ENCODE measurements at places on chromosomes 11 and 22.

GRCh38 chr22:49084206-49084605, 743.5 kb downstream of the BRD1 start:
- DNase-seq: no peak

GRCh38 chr11:62974848-62975522, 9.8 kb downstream of the SLC22A6 start:
- peak; percentile 26 for DNase-seq

GRCh38 chr11:43747130-43747802, 66.7 kb downstream of the HSD17B12 start:
- no peak for DNase-seq

GRCh38 chr22:42376711-42377554, 55.3 kb downstream of the NFAM1 start:
- DNase-seq: peak; percentile 48

- no peak for DNase-seq
Observed at GRCh38 chr11:32987851-32988250, 27.8 kb upstream of the DEPDC7 start.

DNA sequence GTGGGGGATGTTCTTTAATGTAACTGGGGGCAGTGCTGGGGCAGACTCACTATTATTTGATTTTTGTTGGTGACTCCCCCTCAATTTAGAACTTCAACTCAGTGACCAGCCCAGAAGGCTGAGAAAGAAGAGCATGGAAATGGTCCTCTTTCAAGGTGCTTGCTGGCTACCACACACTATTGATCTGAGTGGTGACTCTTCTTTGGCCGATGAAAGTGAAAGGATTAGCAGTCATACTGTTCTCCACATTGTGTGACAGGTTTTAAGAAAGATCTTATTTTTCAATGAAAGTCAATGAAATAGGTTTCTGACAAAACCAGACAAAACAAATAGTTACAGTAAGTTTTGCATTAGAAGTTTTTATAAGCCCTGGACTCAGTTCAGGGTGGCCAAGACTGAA, 29.9 kb downstream of the NLRP14 start:
- no peak for DNase-seq

DNA sequence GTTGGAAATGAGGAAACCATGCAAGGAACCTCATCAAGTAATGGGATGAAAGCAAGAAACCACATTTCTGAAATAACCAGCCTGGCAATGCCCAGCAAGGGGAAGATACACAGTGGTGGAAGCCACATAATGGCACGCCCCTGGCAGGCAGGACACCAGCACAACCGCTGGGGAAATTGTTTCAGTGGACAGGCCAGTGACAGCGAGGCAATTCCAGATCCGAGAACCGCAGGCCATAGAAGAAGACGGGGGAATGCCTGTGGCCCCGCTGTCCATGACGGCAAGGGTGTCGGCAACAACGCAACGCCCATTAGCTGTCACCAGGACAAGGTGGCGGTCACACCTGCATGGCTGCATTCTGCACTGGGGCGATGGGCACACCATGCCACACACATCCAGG, 1389.6 kb downstream of the BRD1 start:
- no peak for DNase-seq

GRCh38 chr22:48778308-48779195, 1049.1 kb downstream of the BRD1 start:
- DNase-seq: no peak

DNA sequence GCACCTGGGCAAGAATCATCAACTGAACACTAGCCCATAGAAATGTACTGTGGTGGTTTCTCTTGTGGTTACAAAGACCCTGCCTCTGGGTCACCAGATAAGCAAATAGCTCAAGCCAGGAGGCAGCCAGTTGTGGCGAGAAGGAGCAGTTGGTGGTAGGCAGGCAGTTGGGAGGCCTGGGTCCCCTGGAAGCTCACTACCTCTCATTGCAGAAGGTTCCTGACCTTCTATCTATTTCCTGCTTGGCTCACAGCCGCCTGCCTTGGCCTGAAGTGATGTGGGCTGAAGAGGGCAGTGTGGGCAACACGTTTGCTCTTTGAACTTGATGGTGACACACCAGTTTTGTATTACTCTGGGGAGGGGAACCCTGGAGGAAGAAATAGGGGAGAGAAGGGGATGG, 34.7 kb downstream of the NECTIN1 start:
- no peak for DNase-seq

DNA sequence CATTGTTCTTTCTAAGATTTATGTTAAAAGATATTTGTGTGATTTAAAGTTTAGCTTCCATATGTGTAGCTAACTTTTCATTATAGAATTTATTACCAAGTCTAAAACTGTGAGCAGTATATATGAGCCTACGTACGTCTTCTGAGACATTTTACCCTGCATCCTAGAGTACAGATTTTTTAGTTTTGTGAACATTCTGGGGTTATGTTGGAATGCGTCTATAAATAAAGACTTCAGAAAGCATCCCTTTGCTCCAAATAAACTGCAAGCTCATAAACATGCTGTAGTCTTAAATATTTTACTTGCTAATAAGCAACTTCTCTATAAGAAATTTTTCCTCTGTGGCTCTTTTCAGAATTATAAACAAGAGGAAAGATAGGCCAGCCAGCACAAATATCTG, 236.5 kb downstream of the DDX10 start:
- no peak for DNase-seq

- DNase-seq: no peak
Observed at GRCh38 chr22:32854351-32854804, 52.9 kb downstream of the TIMP3 start.

DNA sequence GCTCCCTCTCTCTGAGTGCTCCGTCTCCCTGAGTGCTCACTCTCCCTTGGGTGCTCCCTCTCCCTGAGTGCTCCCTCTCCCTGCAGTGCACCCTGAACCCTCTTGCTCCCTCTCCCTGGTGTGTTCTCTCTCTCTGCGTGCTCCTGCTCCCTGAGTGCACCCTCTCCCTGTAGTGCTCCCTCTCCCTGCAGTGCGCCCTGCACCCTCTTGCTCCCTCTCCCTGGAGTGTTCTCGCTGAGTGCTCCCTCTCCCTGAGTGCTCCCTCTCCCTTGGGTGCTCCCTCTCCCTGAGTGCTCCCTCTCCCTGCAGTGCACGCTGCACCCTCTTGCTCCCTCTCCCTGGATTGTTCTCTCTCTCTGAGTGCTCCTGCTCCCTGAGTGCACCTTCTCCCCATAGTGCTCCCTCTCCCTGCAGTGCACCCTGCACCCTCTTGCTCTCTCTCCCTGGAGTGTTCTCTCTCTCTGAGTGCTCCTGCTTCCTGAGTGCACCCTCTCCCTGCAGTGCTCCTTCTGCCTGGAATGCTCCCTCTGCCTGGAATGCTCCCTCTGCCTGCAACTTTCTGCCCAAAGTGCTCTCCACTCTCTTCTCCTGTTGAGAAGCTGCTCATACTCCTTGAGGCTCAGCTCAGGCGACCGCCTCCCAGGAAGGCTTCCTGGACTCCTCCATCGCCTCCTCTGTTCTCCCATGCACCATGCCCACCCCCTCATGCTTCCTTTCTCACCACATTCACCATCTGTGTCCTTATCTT, 48.4 kb upstream of the WNT7B start:
- no peak for DNase-seq

DNA sequence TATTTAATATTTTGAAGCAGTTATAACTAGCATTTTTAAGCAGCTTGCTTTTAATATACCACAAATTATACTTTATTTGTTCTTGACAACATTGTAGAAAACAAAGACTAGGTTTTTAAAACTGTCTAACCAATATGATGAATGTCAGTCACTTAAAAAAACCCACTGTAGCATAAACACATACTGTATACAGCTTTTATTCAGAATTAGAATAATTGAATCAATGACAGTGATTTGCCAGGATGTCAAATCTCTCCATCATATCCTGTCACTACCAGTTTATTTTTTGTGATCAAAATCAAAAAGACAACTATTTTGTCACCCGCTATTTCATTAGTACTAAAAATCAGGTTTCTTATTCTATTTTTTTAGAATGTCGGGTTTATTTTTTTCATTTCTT, 26.5 kb downstream of the PAX6 start:
- no peak for DNase-seq

GRCh38 chr11:119701591-119702549, 27.1 kb downstream of the NECTIN1 start:
- DNase-seq: no peak

DNA sequence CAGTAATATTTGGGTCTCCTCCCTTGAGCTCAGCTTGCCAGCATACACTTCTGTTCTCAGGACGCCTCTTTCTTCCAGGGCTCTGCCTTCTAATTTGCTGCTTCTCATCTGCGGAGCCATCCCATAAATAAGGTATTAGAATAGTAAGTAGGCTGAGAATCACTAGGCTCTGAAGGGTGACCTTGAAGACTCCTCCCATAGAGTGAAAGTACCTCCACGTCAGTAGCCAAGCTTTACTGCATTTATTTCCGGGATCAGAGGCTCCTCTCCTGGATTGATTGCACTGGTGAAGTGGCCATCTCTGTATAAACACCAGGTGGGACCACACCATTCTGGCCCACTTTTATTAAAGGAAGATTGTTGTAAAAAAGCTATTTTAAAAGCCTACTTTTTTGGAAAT, 315.5 kb downstream of the FAT3 start:
- no peak for DNase-seq

DNA sequence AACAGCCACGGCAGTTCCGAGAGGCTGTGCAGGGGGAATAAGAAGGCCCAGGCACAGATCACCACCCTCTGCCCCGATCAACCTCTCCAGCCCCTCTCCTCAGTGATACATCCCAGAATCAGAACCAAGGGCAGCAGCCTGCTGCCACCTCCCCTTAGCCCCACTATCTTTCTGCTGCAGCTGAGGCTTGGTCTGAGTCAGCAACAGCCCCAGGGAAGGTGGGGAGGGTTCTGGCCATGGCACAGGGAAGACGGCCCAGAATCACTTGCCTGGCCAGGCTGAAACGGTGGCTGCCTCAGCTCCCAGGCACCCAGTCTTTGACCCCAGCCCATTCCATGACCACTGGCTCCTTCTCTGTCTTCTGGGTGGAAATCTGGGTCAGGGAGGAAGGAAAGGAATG, 2.3 kb downstream of the CHID1 start:
- DNase-seq: no peak

DNA sequence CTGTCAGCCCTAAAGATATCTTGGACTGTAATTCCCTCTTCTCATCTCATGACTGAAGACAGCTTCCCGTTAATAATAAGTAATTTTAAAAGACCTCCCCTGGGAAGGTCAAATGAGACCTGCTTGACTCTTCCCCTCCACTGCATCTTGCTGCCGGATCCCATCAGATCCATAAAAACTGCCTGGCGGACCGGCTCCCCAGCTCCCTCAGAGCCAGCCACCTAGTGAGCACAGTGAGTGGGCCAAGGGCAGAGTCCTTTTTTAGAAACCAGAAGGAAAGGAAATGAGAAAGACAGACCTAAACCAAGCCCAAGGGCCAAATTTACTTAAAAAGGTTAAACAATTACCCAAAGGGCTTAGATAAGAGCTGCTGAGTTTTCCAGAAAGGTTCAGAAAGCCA, 595.3 kb downstream of the OPCML start:
- DNase-seq: no peak

GRCh38 chr11:133966172-133966651, 9.4 kb upstream of the IGSF9B start:
- no peak for DNase-seq

- no peak for DNase-seq
Observed at GRCh38 chr11:35133656-35134055, 5.3 kb upstream of the CD44 start.

DNA sequence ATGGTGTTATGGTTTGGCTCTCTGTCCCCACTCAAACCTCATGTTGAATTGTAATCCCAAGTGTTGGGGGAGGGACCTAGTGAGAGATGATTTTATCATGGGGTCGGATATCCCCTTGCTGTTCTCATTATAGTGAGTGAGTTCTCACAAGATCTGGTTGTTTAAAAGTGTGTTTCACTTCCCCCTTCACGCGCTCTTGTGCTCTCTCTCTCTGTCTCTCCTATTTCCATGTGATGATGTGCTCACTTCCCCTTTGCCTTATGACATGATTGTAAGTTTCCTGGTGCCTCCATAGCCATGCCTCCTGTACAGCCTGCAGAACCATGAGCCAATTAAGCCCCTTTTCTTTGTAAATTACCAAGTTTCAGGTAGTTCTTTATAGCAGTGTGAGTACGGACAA, 765.1 kb downstream of the KCNA4 start:
- no peak for DNase-seq

GRCh38 chr11:9787260-9787659, 123.4 kb downstream of the SWAP70 start:
- DNase-seq: no peak

DNA sequence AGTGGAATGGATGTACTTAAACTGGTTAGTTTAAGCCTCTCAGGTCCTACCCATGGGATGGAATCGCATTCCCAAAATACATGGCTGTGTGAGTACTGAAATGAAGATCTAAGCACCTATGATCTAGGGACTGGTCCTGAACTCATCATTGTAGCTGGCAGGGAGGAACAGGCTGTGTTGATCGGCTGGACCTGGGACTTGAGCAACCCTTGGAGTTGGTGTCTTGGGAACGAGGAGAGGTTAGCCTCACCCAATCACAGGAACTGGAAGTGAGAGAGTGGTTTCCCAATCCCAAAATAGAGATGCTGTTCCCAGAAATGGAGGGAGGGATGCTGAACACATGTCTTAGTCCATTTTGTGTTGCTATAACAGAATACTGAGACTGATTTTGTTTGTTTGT, 16.4 kb upstream of the ASCC2 start:
- no peak for DNase-seq

GRCh38 chr11:69821511-69822040, 2.4 kb upstream of the FGF3 start:
- DNase-seq: no peak

GRCh38 chr22:25091458-25091857, 108.2 kb upstream of the CRYBB3 start:
- no peak for DNase-seq

DNA sequence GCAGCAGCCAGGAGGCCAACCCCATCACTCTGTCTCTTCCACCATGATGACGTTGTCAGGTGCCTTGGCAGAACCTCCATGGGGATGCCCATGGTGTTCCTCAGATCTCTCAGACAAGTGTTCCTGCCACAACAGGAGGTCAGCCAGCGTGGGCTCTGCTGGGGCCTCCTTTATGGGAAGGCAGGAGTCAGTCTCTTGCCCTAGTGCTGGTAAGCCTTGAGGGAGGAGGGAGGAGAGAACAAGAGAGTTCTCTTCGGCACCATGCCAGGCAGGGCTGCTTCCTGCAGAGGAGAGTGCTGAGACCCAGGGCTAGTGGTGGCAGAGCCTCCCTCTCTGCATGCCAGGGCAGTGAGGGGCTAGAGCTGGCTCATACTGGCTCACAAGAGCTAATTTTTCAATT, 32.5 kb downstream of the GNAZ start:
- DNase-seq: no peak

DNA sequence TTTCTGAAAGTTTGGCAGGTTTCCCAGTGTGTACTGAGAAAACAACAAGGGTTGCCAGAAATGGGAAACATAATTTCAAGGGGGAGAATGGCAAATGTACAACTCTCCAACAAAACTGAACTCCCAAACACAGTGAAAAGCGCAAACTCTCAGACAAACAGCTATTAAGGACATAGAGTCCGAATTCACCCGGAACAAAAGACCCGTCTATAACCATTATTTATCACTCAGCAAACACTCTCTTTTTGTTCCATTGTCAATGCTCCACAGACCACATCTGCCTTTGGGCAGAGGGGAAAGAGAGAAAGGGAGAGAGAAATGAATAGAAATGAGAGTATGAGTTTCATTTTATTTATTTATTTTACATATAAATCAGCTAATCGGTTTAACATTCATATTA, 21.7 kb downstream of the KIRREL3 start:
- no peak for DNase-seq

Measured in muscle of back (tissue), 13 donors.